ENCODE measurements at places on chromosomes 1 and 21. TPM values are rescaled to one million over a fixed set of nuclear protein-coding genes. Genes with fewer than 3 reads are reported as not detected.

- H3K27ac ChIP-seq: no peak overlapping the region
- no peak for DNase-seq
- H3K27me3 ChIP-seq: no peaks in the 10 kb centered on the region
Measured at GRCh38 chr1:107530543-107530942, 389.7 kb downstream of the NTNG1 start.

DNA sequence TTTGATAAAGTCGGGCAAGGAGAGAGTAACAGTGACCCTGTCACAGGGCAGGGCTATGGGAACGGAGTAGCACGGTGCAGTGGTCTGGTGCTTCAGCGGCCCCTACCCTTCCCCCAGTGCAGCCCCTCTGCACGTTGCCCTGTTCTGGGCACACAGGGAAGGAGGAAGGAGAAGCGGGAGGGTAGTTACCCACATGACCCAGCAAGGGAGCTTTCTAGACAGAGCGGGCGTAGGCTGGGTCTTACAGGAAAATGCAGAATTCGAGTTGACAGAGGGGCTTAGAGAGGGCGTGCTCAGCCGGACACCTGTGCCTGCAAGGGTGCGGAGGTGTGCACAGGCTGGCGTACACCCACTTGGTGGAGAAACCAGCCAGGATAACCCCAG is 341.2 kb downstream of the NPHP4 start:
- DNase-seq: no peak
- no peaks in the 10 kb centered on the region for H3K36me3 ChIP-seq
- no peak overlapping the region for H3K4me3 ChIP-seq
- H3K27me3 ChIP-seq: peaks cover 13% of the 10 kb centered on the region
- H3K4me1 ChIP-seq: no peaks in the 10 kb centered on the region

DNA sequence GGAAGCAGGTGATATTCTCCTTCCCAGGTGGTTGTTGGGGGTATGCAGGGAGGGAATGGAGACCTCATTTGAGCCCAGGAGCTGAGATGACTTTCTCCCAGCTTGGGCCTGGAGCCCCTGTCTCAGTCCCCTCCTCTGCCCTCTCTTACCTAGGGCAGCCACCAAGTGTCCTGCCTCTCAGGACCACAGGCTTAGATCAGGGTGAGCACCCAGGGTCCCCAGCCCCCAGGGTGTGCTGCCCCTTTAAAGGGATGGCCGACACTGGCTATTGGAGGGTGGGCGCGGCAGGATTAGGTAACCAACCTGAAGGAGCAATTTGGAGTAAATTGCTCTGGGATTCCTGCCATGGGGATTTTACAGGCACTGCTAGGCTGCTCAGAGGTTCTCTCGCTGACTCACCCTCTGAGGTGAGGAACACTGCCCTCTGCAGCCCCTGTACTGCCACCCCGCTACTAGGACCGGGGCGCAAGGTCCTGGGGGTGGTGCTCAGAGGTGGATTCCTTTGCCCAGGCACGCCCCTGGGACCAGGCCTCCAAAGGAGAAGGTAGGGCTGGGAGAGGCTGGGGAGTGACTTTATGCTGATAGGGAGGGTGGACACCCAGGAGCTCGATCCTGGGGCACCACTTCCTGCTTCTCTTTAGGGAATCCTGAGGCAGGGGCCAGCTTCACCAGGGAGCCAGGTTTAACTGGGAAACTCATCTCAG is 1.5 kb downstream of the RPS6KA1 start:
- H3K27me3 ChIP-seq: no peaks in the 10 kb centered on the region
- no peaks in the 10 kb centered on the region for H3K4me1 ChIP-seq
- H3K36me3 ChIP-seq: no peaks in the 10 kb centered on the region
- no peak overlapping the region for H3K4me3 ChIP-seq
- DNase-seq: no peak

DNA sequence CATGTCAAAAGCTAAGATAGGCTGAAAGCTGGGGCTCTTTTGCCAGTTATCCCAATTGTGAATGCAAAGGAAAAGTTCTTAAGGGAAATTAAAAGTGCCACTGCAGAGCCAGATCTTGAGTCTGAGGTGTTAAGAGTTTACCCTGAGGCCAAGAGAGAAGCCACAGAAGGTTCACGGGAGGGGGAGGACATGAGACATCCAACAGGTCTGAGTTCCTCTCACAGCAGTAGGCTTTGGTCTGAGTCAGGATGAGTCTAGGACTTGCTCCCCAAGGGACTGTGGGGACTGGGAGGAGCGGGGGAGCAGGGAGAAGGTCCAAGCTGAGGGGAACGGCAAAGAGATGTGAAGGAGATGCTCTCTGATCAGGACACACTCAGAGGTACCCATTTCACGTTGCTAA is 411.2 kb upstream of the CAMK1G start:
- no peak for DNase-seq
- H3K36me3 ChIP-seq: no peaks in the 10 kb centered on the region
- no peak overlapping the region for H3K27ac ChIP-seq
- no peak overlapping the region for H3K4me3 ChIP-seq
- H3K27me3 ChIP-seq: no peaks in the 10 kb centered on the region
- H3K4me1 ChIP-seq: no peaks in the 10 kb centered on the region

- H3K27ac ChIP-seq: peak overlapping the region; percentile 73
- DNase-seq: no peak
- no peak overlapping the region for H3K4me3 ChIP-seq
- H3K4me1 ChIP-seq: peaks cover 62% of the 10 kb centered on the region
Measured at GRCh38 chr1:184621260-184621659, 133.4 kb downstream of the EDEM3 start.

DNA sequence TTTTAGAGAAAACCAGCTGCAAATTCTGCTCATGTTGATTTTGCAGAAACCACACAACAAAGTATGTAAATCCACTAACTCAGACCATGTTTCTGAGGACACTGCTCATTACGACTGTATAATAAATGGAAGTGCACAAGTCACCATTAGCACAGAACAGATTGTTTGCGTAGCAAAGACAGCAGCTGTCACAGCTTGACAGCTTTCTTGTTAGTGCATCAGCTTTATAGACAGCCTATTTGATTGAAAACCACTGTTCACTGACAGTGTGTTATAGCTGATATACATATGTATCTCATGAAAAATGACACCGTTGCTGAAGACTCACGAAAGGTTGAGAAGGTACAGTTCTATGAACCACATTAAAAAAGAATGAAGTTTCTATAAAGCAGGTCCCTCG is 560.2 kb upstream of the ZRANB2 start:
- H3K36me3 ChIP-seq: no peaks in the 10 kb centered on the region
- no peak overlapping the region for H3K27ac ChIP-seq
- H3K27me3 ChIP-seq: no peaks in the 10 kb centered on the region
- no peak overlapping the region for H3K4me3 ChIP-seq
- no peaks in the 10 kb centered on the region for H3K4me1 ChIP-seq

TRAF3IP3 gene
- total RNA-seq: 1.8 TPM

GRCh38 chr1:12614402-12615158 is 3.4 kb downstream of the DHRS3 start:
- H3K27ac ChIP-seq: peak overlapping the region; percentile 96
- H3K27me3 ChIP-seq: no peaks in the 10 kb centered on the region
- H3K4me3 ChIP-seq: peak overlapping the region; percentile 85
- peaks cover 33% of the 10 kb centered on the region for H3K36me3 ChIP-seq
- no peak for DNase-seq

- no peaks in the 10 kb centered on the region for H3K4me1 ChIP-seq
- no peak overlapping the region for H3K27ac ChIP-seq
- H3K4me3 ChIP-seq: no peak overlapping the region
- H3K27me3 ChIP-seq: no peaks in the 10 kb centered on the region
- no peaks in the 10 kb centered on the region for H3K36me3 ChIP-seq
- DNase-seq: no peak
Measured at GRCh38 chr1:69494221-69494620, 73.5 kb upstream of the LRRC7 start.

COL11A1 gene
- 0.76 TPM for total RNA-seq

DNA sequence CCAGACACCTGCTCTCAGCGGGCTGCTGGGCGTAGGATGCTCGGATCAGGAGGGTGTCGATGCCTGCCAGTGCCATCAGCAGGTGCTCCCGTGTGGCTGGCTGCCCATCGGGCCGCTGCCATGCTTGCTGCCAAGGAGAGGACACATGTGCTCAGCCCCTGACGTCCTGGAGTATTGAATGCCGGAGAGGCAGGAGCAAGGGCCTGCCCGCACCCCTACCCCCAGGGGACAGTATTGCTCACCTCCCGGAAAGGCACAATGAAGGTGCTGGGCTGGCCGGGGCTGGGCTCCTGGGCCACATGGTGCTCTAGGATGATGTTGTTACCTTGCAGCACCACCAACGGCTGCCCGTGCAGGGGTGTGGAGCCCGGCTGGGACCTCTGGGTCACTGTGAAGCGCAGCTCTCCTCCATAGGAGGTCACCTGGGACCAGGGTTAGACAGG is 61.5 kb downstream of the HSPG2 start:
- H3K36me3 ChIP-seq: peaks cover 97% of the 10 kb centered on the region
- peak; percentile 68 for DNase-seq

SLC5A9 gene
- total RNA-seq: not detected

- peaks cover 10% of the 10 kb centered on the region for H3K36me3 ChIP-seq
- no peak for DNase-seq
Measured at GRCh38 chr1:150931773-150932172, 5.6 kb downstream of the SETDB1 start.

DNA sequence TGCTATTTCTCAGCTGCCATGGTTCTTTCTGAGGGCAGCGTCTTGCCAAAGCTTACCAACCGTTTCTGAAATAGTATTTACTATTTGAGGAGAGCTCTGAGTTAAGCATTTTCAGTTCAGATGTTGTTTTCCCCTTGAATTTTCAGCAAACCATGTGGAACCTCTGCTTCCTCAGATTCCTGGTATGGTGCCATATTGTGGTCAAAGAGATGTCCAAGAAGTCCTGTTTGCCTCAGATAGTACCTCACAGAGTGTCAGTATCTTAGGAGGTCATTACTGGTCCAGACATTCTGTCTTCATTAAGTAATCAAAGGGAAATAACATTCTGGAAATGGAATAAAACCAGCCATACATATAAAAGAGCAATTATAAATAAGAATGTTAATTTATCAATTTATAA is 36.6 kb downstream of the VANGL2 start:
- no peak for DNase-seq
- no peak overlapping the region for H3K27ac ChIP-seq
- H3K36me3 ChIP-seq: no peaks in the 10 kb centered on the region
- no peak overlapping the region for H3K4me3 ChIP-seq
- H3K4me1 ChIP-seq: no peaks in the 10 kb centered on the region

DNA sequence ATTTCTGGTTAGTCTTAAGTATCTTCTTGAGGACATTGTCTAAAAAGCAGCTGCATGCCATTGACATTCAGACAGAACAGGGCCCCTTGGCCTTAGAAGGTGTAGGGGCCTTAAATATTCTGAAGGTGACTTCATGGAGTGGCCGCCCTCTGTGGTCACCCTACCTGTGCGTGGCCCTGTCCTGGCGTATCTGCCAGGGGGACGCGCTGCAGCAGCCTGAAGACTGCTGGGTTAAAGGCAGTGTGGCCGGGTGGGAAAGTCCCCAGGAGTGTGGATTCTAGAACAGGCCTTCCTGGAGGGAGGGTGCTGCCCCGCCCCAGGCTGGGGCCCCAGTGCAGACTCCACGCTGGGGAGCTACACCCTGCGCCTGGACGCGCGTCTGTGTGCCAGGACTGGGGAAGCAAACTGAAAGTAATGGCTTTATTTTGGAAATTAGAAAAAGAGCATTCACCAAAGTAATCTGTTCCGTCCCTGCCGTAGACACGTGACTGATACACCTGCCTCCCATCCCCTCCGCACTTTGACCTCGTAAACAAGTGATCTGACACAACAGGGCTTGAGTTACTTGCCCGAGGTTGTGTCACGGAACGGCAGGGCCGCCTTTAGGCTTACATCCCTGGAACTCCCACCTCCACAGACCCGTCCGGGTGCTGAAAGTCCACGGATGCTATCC is 1.8 kb downstream of the AGPAT3 start:
- DNase-seq: no peak
- H3K36me3 ChIP-seq: no peaks in the 10 kb centered on the region
- peak overlapping the region; percentile 90 for H3K4me3 ChIP-seq
- H3K4me1 ChIP-seq: peaks cover 40% of the 10 kb centered on the region

All from psoas muscle (tissue), 8 donors.